ENCODE measurements at places on chromosomes 7 and 10.

DNA sequence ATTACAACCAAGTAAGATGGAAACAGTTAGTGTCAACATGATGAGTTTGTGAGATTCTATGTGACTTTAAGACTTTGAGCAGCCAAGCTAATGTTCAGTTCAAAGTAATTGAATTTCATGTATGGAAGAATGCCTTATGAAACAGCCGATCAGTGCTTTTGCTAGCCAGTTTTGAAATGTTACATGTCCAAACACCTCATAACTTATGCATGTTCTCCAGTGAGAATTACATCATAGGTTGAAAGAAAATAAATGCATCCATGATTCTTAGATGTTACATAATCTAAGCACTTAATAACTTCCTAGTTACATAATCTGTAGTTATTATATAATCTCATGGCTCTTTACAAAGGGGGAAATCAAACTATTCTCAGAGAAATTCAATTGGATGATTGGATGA lies 211.3 kb downstream of the BICC1 start:
- DNase-seq: no peak

DNA sequence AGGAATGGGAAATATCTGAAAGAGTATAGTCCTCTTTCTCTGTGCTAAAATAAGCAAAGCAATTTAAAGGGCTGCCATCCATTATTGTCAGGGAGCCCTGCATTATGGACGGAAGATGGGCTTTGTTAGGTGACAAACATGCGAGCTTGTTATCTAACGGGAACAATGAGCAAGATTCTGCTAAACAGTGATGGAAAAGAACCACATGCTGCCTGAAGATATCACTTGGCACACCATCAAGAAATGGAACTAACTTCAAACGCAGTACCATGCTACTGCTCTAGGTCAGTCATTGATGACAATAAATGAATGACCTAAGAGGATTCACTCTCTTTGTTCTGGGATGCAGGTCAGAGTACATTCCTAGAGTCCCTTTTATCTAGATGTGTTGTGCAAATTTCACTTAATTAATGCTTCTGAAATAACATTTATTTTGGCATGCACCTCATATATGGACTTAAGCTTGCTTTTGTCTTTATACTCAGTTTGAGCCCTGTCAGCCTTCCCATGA lies 175.7 kb upstream of the PTN start:
- no peak for DNase-seq

DNA sequence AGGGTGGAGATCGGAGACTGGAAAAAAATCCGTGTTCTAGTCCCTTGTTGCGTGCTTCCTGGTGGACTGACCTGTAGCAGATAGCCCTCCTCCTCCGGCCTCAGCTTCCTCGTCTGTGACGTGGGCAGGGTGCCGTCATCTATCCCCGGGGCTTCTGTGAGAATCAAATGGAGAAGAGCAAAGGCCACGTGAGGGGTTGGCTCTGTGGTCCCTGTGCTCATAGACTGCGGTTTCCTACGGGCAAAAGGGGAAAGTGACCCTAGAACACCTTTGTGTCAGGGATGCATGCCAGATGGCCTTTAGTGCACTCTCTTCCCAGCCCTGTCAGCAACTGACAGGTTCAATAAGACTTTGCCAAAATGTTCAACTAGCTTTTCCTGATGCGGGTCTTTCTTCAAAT lies 33.7 kb downstream of the GRK5 start:
- DNase-seq: no peak

DNA sequence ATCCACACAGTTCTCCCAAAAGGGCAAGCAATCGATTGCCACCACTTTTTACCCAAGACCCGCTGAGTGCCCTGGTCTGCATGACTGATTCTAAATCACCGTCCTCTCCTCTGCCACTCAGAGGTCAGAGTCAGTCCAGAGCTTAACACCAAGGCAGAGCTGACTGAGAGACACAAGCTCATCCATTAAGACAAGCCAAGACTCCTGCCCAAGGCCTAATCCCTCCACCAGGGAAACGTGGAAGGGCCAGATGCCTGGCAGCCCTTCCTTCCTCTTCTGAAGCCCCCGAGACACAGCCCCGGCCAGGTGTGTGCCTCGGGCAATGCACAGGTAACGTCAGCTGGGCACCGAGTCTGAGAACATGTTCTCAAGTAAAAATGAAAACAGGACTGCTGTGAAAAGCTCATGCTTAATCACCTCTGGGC lies 51.7 kb downstream of the DIP2C start:
- no peak for DNase-seq

GRCh38 chr10:75640803-75641202 lies 209.4 kb downstream of the LRMDA start:
- DNase-seq: no peak

GRCh38 chr7:6546498-6547251 lies 4.6 kb downstream of the GRID2IP start:
- no peak for DNase-seq

GRCh38 chr10:119531067-119531466 lies 11.5 kb downstream of the RGS10 start:
- no peak for DNase-seq

- no peak for DNase-seq
These were observed 299.9 kb downstream of the RPS24 start for GRCh38 chr10:78333362-78334143.

- DNase-seq: no peak
These were observed 29.8 kb downstream of the ITPRIP start for GRCh38 chr10:104308439-104308903.

GRCh38 chr7:4269746-4270145 lies 412.3 kb upstream of the FOXK1 start:
- DNase-seq: no peak

DNA sequence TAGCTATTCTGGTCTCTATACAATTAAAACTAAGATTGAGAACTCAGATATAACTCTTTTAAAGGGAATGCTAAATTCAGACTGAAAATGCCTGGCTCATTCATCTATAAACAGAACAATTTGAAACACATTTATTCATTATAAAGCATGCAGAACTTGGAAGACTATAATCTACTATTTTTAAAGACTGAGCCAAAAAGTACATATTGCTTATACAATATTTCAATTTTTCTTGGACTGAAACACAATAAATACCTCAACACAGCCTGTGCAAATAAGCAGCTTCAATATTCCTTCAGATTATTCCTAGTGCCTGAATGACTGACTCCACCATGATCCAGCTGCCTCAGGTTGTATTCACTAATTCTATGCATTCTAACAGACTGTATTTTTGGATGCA lies 15.5 kb upstream of the PHYH start:
- no peak for DNase-seq

- DNase-seq: no peak
These were observed 5.4 kb upstream of the PFKFB3 start for GRCh38 chr10:6197321-6197720.

DNA sequence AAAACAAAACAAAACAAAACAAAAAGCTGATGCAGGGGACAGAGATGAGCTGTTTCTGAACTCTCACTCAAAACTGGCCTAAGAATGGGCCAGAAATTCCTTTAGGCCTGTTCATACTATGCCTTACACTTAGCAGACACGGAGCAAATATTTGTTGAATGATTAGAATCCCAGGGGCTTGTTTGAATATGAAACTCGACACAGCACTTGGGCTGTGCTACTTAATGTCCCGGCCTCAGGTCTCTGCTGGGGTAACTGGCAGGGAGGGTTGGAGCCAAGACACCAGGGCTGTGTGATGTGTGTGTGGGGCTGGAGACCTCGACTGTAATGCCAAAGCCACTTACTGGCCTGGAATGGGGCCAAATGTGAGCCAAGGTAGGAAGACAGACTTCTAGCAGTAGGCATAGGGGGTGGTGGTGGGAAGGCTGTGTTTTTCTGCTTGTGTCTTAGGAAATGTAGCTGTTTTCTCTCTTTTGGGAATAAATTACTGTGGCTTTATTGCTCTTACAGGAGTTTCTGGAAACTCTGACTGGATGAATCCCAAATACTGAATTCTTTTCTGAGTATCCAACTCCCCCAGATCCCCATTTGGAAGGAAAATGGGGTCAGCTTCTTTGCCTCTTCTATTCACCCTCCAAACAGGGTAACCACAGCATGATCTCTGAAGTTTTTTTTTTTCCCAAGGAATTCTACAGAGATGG lies 66.7 kb downstream of the EMX2 start:
- no peak for DNase-seq

DNA sequence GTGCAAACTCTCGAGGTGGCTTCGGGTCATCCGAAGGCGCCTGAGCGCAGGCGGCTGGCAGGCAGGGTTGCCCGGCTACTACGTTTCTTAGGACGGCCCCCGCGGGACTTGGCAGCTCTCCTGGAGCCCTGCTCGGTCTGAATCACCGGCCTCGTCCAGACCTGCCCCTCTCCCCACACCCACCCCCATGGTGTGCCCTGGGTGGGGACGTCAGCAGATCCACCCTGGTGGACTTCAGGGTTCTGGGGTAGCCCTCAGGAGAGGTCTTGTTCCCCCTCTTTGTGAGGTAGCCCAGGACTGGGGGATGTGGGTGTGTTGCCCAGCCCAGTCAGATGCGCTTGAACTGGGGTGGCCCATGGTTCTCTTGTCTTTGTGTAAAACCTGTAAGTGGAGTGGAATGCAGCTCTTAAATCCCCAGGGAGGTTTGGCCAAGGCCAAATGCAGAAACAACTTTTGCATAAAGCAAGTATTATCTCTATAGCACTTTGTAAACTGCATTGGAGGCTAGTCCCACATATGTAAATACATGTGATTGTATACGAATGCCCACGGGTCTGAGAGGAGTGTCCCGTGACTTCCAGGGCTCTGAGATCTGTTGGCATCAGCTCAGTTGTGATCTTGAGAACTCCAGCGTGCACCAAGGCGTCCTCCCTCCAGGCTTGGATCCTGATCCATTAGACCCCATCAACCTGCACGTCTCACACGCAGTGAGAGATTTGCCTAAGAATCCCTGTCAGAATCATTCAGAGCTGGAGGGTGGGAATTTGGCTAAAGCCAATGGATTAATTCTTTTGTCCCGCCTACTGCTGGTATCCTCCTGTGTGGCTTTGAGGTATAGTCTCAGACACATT lies 1.8 kb downstream of the PFKFB3 start:
- DNase-seq: no peak

DNA sequence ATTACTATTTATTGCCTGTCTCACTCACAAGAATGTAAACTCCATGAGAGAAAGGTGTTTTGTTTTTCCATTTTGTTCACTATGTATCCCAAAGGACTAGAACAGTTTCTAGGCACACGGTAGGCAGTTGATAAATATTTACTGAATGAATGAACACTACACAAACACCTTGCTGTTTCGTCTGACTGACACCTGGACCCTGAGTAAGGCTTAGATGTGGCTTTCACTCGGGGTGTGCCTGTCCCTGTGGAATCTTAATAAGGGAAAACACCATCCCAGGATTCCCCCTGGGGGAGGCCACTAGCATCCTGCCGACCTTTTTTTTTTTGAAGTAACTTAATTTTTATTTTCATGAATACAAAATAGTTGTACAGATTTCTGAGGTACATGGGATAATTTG lies 66.6 kb upstream of the STEAP1B start:
- DNase-seq: no peak

GRCh38 chr7:1532456-1533254 lies 2.2 kb downstream of the MAFK start:
- DNase-seq: peak; percentile 49

- DNase-seq: no peak
These were observed 76.0 kb downstream of the GRK5 start for GRCh38 chr10:119283387-119283786.

DNA sequence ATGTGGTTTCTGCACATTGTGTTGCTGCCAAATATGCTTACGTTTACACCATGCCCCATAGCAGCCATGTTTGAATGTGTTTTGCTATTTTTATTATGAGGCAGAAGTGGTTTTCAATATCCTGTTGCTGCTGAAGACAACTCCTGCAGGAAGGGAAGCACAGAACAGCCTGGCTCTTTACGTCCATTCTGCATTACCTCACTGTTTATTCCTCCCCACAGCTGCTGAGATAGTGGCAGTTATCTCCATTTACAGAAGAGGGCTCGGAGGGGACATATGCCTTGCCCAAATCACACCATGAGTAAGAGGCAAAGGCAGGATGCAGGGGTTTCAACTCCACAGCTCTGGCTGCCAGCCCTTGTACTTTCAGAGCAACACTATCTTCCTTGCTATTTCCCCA lies 35.3 kb downstream of the PLPP4 start:
- no peak for DNase-seq

- DNase-seq: no peak
These were observed 139.3 kb downstream of the CXCL12 start for GRCh38 chr10:44245601-44245938.

- no peak for DNase-seq
These were observed 33.7 kb upstream of the CABCOCO1 start for GRCh38 chr10:61628875-61629513.

DNA sequence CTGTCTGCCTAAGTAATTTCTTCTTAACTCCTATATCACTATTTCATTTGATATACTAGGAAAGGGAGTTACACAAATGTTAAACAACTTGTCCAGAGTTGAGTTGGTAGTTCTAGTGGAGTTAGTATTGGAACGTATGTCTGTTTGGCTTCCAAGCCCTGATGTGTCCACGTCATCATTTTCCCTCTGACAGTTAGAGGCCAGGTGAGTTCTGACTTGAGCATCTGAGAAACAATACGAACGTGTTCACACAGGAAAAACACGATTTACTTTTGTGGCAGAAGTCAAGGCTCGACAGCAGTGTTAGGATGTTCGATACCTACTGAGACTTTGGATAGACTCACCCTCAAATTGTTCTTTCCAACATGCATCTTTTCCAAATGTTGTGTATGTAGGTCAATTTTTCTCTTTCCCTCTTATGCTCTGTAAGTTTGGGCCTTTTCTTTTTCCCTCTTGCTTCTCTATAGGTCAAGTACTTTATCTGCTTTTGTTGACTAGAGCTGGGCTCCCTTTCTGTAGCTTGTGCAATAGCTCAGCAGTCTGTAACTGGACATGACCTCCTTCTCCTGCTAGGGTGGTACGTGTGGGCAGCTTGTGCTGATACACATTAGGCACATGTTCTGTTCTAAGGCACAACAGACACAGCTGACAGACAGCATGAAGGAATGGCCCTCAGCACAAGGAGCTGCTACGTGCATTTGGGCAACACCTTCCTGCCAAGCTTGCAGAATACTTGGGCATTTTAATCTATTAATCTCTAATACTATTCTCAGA lies 222.9 kb downstream of the PTEN start:
- no peak for DNase-seq

- no peak for DNase-seq
These were observed 73.7 kb upstream of the PPIF start for GRCh38 chr10:79273604-79274003.

GRCh38 chr10:8315619-8316021 lies 261.1 kb downstream of the GATA3 start:
- DNase-seq: no peak

- no peak for DNase-seq
These were observed 2.0 kb upstream of the TNS3 start for GRCh38 chr7:47583739-47584535.

DNA sequence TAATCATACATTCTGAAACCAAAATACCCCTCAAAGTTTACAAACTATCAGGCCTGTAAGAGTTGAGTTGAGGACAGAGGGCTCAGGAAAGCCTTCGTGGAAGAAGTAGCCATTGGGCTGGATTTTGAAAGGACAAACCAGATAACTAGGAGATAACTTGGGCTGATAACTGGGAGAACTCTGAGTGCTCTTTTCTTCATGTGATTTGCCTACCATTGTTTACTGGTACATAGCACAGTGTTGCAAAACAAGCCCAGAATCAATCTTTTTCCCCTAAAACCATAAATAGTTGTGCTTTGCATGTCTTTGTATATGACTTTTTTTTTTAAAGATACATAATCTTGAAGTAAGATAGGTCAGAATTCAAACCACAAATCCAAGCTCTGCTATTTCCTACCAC lies 106.7 kb upstream of the ITGB1 start:
- no peak for DNase-seq

GRCh38 chr10:99835947-99836346 lies 53.5 kb downstream of the ABCC2 start:
- no peak for DNase-seq
